ENCODE measurements at places on chromosomes 6 and 20.

DNA sequence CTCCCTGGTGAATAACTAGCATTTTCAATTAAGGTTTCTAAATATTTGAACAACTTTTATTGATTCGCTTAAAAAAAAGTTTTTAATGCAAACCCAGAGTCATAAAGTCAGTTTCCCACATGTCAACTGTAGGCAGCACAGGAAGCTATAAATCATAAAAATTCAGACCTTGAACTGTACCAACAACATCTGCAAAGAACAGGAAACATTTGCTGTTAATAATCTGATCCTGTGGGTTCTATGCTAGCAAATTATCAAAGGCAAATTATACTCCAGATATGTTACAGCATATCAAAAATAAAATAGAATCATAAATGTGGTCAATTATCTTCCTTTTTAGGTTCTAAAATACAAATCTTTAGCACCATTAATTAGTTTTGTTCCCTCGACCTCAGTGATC, 16.6 kb upstream of the MAP7 start:
- DNase-seq = no peak

- no peak for DNase-seq
Measured at GRCh38 chr20:2771631-2772080, 28.8 kb downstream of the CPXM1 start.

DNA sequence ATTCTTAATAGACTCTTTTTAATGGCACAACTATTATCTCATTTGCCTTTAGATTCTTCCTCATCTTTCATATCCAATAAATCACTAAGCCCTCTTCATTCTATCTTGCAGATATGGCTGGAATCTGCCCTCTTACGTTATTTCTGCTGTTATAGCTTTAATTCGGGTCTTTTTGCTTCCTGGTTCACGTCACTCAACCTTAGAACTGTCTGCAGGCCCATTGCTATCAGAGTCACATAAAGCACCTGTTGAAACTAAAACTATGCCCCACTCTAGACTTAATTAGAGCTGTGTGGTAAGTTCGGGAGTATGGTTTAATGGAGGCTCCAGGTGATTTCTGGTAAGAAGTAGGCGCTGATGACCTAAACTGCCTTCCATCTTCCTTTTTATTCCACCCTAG, 988 bp downstream of the QRSL1 start:
- peak; percentile 6 for DNase-seq

GRCh38 chr20:56857950-56858349, 228.8 kb downstream of the TFAP2C start:
- no peak for DNase-seq

- no peak for DNase-seq
Measured at GRCh38 chr20:44010162-44010704, 95.6 kb downstream of the TOX2 start.

DNA sequence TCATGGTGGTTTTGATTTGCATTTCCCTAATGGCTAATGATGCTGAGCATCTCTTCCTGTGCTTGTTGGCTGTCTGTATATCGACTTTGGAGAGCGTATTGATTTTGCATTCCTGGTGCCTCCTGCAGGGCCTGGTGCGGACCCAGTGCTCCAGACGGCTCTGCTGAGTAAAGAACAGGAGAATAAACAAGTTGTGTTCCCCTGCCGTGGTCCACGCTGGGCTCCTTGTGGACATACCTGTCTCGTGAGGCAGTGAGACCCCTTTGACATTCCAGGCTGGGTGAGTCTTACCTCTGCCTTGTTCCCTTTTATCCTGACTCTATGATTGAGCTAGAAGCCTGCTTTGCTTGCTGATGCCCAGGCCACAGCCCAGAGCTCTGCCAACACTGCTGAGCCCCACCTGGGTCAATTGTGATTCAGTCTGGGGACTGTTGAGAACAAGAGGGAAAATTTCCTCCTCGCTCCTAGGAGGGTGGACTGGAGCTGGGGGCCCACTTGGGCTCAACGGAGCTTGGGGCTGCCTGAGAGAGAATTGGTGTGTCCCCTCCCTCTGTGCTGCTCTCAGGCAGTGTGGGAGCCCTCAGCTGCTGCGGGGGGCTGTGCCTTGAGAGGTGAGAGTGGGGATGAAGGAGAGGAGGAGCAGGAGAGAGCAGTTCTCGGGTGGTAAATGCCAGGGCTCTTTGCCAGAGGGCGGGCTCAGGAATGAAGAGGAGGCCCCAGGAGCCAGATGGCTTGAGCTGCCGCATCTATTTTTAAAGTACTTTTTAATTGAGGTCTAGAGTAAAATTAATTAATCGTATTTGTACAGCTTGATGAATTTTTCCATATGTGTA, 43.7 kb upstream of the PMEPA1 start:
- DNase-seq = no peak

GRCh38 chr20:48202334-48203113, 417.2 kb upstream of the SULF2 start:
- no peak for DNase-seq

DNA sequence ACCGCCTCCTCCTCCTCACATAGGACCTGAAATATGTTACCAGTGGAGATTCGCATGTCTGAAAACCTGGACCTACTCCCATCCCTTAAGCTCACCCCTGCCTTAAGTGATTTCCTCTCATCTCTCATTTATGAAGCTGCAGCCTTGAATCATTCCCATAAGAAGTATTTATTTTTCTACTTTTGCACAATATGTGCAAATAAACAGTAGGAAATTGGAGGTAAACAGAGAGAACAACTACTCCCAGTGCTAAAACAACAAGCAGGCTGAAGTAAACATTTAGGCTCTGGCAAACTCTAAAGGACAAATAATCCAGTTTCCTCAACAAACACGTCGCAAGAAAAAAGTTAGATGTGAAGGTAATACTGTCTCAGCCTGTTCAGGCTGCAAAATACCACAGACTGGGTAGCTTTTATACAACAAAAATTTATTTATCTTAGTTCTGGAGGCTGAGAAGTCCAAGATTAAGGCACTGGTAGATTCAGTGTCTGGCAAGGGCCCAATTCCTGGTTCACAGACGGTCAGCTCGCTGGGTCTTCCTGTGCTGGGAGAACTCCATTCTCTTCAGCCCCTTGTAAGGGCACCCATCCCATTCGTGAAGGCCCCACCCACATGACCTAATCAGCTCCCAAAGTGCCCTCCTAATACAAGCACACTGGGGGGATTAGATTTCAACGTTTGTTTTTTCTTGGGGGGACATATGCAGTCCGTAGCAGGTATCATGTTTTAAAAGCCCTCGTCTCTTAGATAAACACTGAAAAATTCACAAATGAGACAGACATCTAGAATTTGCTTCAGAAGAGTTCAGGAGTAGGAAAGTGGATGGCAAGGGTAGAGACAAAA, 15.6 kb downstream of the SPATA2 start:
- no peak for DNase-seq

DNA sequence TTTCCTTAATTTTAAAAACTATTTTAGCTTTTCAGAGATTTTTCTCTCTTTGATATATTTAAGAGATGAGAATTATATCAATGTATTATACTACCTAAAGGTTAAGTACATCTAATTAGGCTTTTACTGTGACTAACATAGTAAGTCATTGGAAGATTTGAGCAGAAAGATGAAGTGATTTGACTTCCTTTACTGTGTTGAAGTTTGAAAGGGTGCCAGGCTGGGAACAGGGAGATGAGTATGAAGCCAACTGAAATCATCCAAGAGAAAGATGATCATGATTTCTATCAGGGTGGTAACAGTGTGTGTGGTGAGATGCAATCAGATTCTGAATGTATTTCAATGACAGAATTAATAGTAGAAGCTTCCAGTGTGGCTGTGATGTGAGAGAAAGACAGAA, 87.3 kb downstream of the TRDN start:
- no peak for DNase-seq

DNA sequence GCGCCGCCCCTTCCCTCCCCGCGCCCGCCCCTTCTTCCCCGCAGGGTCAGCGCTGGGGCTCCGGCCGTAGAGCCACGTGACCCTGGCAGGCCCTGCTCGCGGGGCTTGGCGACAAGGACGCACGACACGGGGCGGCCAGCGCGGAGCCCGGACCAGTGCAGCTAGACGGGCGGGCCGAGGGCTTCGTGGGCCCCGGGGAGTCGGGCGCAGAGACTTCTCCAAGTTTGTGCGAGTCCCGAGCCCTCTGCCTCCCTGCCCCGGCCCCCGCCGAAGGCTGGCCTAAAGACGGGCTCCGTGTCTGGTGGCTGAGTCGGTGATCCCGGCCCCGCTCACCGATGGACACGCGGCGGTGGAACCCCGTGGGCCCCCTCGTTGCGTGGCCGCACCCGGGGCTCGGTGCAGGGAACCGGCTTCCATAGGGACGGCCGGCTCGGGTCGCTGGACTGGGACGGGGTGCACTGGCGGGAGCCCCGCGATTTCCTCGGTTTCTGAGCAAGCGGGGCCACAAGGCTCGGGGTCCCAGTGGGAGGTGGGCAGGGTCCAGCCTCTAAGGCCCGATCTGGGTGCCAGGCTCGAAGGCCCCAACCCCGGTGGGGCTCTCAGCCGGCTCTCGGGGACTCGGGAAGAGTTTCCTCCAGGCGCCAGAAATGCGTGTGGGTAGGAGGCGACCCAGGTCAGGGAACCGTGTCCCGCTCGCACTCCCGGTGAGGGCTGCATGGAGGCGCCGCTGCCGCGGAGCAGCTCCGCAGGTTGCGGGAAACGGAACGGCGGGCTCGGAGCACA, 452 bp upstream of the GATA5 start:
- no peak for DNase-seq

DNA sequence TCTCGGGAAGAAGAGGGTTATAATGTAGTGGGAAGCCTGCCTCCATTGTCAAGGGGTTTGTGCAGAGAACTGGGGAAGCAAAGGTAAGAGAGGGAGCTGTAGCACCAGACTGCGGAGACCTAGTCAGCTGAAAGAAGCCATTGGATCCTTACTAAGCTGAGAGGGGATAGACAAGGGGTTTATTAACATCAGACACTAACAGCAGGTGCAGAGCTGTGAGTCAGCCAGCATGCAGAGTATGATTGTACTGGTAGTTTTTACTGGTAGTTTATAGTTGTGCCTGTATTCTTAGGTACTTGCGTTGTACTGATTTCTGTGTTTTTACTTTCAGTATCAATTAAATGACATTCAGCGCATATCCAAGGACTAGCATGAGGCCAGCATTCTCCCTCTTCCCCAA, 17.8 kb upstream of the COL19A1 start:
- no peak for DNase-seq

DNA sequence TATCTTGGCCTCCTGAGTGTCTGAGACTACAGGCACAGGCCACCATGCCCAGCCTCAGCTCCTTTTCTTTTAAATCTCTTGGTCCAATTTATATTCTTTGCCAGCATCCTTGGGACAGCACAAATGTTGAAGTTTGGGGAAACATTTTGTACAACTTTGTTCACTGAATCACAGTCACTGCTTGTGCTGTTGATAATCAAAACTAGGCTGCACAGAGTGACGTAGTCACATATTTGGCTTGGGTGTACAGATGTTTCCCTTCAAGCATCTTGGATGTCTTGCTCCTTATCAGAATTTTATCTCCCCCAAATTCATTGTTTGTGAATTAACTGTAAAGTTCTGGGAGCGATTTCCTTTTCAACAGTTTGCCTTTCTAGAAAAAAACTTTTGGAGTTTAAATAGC, 17.9 kb downstream of the CARMIL1 start:
- no peak for DNase-seq

Measured in SW480 (cell line).